ENCODE measurements at places on chromosomes 7 and 10. TPM values are rescaled to one million over a fixed set of nuclear protein-coding genes. Genes with fewer than 3 reads are reported as not detected.

AKR1C4 gene
- not detected for total RNA-seq

FAM237B gene
- not detected for total RNA-seq

GPER1 gene
- 2.0 TPM for total RNA-seq

CHAT gene
- total RNA-seq = not detected

LRRN3 gene
- total RNA-seq = 2.5 TPM

MLXIPL gene
- 1.6 TPM for total RNA-seq

GIMAP2 gene
- 2.9 TPM for total RNA-seq

GRM3 gene
- not detected for total RNA-seq

DNA sequence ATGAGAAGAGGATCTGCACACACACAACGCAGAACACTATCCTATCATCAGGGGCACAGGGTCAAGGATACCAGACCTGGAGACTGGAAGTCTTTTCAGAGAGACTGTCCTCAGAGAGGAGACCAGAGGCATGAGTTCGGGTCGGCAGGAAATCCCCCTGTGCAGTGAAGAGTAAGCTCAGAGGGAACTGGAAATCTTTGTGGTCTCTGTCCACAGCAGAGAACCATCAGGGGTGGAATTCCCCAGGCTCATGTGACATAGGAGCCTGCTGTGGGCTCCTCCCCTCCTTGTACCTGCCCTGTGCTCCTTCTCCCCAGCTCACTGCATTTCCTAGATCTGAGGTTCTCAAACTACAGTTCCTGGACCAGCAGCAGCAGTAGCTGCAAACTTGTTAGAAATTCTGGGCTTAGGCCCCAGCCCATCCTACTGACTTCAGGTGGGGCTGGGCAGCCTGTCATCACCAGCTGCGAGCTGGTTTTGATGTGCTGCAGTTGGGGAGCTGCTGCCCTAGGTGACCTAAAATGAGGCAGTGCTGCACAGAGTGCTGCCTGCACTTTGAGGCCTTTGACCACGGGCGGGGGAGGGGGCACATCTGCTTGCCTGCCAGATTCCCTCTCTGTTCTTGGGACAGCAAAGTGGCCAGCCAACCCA is 2.4 kb downstream of the ZMIZ2 start:
- no peak for DNase-seq

GRCh38 chr7:80218723-80219122 is 84.1 kb downstream of the GNAI1 start:
- no peak for DNase-seq

- peak; percentile 85 for DNase-seq
Measured at GRCh38 chr10:70652761-70653657, 19.3 kb upstream of the ADAMTS14 start.

- no peak for DNase-seq
Measured at GRCh38 chr7:95794917-95795515, 22.7 kb downstream of the DYNC1I1 start.

- DNase-seq = no peak
Measured at GRCh38 chr10:88389456-88389855, 193.7 kb downstream of the RNLS start.

DNA sequence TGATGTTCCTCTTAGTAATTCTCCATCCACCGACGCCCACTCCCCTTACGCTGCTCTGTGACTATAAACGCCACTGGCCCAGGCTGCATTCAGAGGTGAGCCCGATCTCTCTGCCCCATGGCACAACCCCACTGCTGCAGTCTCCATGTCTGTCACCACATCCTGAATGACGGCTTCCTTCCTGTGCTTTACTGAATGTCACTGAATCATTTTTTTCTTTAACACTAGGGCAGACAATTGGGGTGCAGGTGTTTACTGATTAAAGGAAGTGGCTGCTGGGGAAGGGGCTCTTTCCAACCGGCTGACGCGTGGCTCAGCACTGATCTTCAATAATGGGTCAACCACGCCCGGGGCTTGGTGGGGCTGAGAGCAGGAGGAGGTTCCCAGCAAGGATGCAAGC is 208.3 kb downstream of the USP6NL start:
- no peak for DNase-seq

GRCh38 chr10:72834183-72834825 is 59.2 kb upstream of the OIT3 start:
- no peak for DNase-seq

DNA sequence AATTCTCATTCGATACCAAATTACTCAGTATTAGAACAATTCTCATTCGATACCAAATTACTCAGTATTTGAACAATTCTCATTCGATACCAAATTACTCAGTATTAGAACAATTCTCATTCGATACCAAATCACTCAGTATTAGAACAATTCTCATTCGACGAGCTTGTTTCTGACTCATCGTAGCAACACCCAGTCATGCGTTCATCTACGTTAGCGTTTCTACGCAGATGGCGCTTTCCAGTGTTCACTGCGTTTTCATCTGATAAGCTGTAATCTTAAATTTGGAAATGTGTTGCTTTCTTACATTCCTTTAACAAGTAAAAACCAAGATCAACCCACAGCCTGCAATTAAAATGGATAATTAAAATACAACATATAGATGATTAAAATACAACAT is 276.3 kb downstream of the ZMYND11 start:
- DNase-seq = no peak

DNA sequence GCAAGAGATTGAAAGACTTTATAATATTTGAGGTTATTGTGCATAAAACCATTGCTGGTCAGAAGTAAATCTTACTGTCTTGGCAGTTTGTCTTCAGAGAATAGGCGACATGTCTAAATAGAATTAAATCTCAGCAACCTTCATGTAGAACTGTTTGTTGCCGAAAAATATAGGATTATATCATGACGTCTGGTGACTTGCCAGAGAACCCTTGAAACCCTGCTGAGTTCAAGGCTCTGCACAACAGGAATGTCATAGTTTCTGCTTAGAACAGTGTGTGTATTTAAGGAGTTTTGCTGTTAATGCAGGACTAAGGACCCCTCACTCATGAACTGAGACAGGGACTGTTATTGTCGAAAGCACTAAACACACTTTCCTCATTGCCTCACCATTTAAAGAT is 206.4 kb upstream of the ETV1 start:
- DNase-seq = no peak

DNA sequence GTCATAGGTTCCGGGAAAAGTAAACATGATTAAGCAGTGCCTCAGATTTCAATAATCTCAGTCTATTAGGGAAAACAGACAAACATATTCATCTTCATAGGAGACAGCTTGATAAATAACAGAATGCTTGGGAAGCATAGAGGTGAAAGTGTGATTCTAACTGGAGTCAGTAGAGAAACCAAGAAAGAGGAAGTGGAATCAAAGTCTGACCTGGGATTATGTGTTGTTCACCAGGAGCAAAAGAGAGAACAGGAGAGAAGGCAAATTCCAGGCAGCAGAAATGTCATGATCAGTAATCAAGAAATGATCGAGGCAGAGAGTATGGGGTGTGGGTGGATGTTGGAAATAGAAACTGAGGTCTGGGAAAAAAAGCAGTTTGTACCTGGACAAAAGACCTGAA is 43.7 kb downstream of the DGKB start:
- DNase-seq = no peak
